ENCODE measurements at places on chromosomes 7 and 10. TPM values are rescaled to one million over a fixed set of nuclear protein-coding genes. Genes with fewer than 3 reads are reported as not detected.

Gene ATOH7
- not detected for total RNA-seq

Gene PRPS1L1
- total RNA-seq: not detected

Gene LRRC4
- 1.9 TPM for total RNA-seq

Gene PYROXD2
- total RNA-seq: 11.3 TPM

Gene TBX20
- not detected for total RNA-seq
